ENCODE measurements at places on chromosomes 7 and 10.

GRCh38 chr10:3867454-3868270 is 82.7 kb upstream of the KLF6 start:
- DNase-seq, result no peak

GRCh38 chr10:24360282-24361127 is 151.6 kb downstream of the KIAA1217 start:
- DNase-seq, result no peak

GRCh38 chr7:5296015-5296610 is 13.4 kb downstream of the SLC29A4 start:
- no peak for DNase-seq

- DNase-seq, result no peak
These were observed 108.7 kb downstream of the TYW1 start for GRCh38 chr7:67105377-67105776.

GRCh38 chr10:8776926-8777622 is 722.6 kb downstream of the GATA3 start:
- no peak for DNase-seq
